ENCODE measurements at places on chromosomes 2 and 18.

- DNase-seq, result no peak
- no peaks in the 10 kb centered on the region for H3K36me3 ChIP-seq
- no peak overlapping the region for H3K27ac ChIP-seq
Observed at GRCh38 chr2:192655916-192656315, 461.2 kb upstream of the TMEFF2 start.

GRCh38 chr18:28514699-28515098 is 337.8 kb upstream of the CDH2 start:
- no peak for DNase-seq
- no peaks in the 10 kb centered on the region for H3K27me3 ChIP-seq
- H3K4me1 ChIP-seq, result no peaks in the 10 kb centered on the region
- no peak overlapping the region for H3K27ac ChIP-seq

- DNase-seq, result no peak
- H3K4me1 ChIP-seq, result no peaks in the 10 kb centered on the region
Observed at GRCh38 chr18:43934781-43935471, 657.6 kb upstream of the SYT4 start.

DNA sequence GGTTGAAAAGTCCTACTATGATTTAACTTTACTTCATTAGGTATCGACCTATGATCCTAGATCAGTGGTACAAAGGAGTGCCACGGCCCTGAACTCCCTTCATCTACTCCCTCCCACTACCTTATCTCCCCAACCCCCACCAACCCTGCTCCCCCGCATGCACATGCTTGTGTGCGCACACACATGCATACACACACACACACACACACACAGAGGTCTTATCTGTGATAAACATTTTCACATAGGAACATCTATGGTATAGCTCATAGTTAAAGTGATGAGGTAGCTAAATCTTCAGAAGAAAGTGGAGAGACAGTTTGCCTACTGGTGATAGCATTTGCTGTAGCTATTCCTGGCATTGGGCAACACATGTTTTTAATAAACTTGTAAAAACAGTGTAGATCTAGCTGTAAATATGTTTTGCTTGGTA is 471.3 kb downstream of the ZEB2 start:
- no peak overlapping the region for H3K4me3 ChIP-seq
- H3K27me3 ChIP-seq, result no peaks in the 10 kb centered on the region
- H3K27ac ChIP-seq, result no peak overlapping the region
- no peaks in the 10 kb centered on the region for H3K4me1 ChIP-seq
- no peak for DNase-seq
- H3K36me3 ChIP-seq, result no peaks in the 10 kb centered on the region

DNA sequence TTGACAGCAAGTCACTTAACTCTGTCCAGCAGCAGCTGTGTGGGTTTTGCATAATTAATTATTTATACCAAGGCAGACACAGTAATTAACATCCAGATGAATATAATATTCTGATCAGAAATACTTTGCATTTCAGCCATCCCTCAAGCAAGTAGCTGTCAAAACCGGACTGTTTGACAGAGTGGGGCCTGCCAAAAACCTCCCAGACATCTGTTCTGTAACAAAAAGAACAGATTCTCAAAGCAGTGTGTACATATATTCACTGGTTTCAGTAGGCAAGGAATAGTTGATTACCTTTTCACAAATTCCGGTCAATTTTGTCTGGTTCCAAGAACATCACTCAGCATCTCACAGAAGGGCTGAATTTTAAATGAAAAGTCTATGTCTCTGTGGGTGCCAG is 291.6 kb downstream of the CMPK2 start:
- no peaks in the 10 kb centered on the region for H3K36me3 ChIP-seq
- H3K27ac ChIP-seq, result no peak overlapping the region
- no peak overlapping the region for H3K4me3 ChIP-seq
- no peaks in the 10 kb centered on the region for H3K4me1 ChIP-seq
- peaks cover 8% of the 10 kb centered on the region for H3K27me3 ChIP-seq
- no peak for DNase-seq

DNA sequence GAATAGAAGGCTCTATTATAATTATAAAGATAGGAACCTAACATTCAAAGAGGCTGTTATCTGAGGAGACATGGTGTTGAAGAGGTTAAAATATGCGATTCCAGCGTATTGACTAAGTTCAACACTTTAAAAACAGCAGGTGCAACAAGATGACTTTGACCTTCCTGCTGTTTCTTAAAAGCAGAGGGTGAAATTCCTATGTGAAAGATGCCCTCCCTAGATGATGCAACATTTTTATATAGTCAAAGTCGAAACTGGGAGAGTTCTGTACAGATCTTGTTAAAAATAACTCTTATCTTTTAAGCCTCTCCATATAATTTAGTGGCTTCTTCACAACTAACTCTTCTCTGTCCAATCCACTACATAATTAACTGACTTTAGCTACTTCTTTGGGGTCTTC is 4.4 kb upstream of the ACKR3 start:
- no peak for DNase-seq
- peaks cover 8% of the 10 kb centered on the region for H3K36me3 ChIP-seq
- H3K27ac ChIP-seq, result no peak overlapping the region
- peaks cover 17% of the 10 kb centered on the region for H3K4me1 ChIP-seq
- H3K27me3 ChIP-seq, result no peaks in the 10 kb centered on the region
- H3K4me3 ChIP-seq, result no peak overlapping the region

All from activated naive CD4-positive, alpha-beta T cell treated with anti-CD3 and anti-CD28 coated beads for 36 hours (primary cell).